ENCODE measurements at places on chromosomes 3 and 15. TPM values are rescaled to one million over a fixed set of nuclear protein-coding genes. Genes with fewer than 3 reads are reported as not detected.

EXD1 gene
- total RNA-seq, result not detected

DNA sequence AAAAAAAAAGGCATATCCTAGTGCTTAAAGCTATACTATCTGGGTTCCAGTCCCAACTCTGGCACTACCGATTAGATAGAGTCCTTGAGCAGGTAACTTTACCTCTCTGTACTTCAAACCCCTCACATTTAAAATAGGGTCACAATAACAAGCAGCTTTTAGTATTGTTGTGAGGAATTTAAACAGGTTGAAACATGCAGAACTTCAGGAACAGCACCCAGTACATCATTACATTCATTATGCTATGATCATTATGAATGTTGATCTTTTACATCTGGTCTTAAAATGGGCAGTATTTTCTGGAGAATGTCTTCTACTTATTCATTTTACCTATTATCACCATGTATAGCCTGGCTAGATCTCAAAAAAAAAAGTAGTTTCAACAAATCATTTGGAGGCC, 176.1 kb upstream of the CCDC54 start:
- DNase-seq, result no peak

GRCh38 chr3:109059264-109059663, 58.7 kb downstream of the MORC1 start:
- no peak for DNase-seq

SLC7A14 gene
- total RNA-seq, result 1.2 TPM

GRCh38 chr3:10206166-10206511, 41.4 kb downstream of the IRAK2 start:
- no peak for DNase-seq

DNA sequence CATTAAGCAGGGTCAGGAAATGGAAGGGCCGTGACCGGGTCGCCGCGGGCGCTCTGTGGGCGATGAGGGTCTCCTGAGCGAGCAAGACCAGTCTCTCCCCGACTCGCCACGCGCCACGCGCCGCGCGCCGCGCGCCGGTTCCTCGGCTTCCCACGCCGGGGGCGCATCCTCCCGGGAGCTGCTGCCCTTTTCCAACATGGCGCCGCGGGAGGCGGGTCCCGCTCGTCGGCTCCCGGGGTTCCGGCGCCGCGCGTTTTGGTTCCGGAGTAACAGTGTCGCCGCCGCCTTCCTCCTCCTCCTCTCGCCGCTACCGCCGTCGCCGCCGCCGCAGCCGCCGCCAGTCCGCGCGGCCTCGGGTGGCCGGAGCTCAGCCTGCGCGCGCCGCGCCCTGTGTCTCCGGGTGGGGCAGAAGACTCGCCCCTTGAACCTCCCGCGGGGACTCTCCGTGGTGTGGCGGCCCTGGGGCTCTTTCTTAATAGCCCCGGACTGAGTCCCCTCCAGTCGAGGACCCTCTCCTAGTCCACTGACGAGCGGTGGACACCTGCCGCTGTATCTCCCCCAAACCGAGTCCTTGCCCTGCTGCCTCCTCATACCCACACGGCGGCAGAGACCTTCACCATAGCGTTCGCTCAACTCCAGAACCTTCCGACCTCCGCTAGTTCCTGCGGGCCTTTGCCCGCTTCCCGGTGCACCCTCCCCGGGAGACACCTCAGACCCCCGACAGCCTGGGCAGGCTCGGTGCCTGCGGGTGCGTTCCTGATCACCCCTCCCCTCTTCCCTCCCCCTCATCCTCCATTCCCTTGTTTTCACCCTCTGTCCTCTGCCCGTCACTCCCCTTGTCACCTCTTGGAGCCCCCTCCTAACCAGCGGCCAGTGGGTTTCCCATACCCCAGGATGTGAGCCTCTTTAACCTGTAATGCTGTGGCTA, at the start of gene MAP2K5:
TSS of gene MAP2K5 (plus strand) at position 284 of the 928 bp plus-strand sequence. CDS start at position 917, 633 bp downstream.
- DNase-seq, result no peak

ADGRG7 gene
- not detected for total RNA-seq

DNA sequence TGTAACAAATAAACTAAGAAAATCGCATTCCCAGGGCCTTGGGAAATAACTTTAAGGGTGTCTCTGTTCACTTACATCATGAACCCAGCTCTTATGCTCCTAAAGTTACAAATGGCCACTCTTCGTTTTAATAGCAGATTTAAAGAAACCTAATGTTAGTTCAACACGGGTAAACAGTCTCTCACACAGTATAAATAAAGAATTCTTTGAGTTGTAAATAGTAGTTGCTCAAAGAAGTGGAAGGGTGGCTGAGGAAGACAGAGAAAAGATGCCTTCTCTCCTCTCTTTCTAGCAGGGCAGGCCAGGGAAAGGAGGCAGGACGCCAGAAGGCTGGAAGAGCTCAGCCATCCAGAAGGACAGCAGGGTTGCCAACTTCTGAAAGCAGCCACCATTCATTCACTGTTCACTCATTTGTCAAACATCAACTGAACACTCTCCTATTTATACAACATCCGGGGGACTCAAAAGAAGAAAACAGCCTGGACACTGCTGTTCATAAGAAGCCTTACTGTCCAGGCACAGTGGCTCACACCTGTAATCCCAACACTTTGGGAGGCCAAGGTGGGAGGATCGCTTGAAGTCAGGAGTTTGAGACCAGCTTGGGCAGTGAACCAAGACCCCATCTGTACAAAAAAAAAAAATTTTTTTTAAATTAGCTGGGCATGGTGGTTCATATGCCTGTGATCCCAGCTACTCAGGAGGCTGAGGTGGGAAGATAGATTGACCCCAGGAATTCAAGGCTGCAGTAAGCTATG, 47.3 kb downstream of the WWTR1 start:
- no peak for DNase-seq

LMOD3 gene
- not detected for total RNA-seq

TMEM212 gene
- not detected for total RNA-seq

- no peak for DNase-seq
These were observed 67.7 kb downstream of the INO80 start for GRCh38 chr15:41048397-41048796.

DNA sequence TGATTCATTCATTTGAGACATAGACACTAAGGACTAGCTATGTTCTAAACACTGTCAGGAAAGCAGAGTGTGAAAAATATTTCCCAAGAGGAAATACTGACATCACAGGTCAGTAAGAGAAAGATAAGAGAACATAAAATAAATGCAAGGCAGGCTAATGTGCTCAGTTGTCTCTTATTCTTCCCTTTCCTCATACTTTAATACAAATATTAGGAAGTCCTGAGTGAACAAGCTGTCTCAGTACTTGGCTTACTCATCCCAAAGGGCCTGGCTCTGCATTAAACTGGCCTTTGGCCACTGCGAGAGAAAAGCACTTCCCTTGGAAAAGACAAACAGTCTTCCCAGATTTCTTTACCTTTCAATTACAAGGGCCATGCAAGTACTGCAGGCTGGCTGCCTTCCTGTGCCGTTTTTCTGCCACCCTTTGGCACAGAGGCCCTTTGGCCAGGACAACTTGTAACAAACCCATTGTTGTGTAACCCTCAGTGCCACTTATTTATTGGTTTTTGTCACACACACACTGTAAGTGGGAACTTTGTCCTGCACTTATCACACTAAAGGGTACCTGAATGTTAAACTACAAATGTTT, 31.7 kb downstream of the EDC3 start:
- DNase-seq, result no peak

DNA sequence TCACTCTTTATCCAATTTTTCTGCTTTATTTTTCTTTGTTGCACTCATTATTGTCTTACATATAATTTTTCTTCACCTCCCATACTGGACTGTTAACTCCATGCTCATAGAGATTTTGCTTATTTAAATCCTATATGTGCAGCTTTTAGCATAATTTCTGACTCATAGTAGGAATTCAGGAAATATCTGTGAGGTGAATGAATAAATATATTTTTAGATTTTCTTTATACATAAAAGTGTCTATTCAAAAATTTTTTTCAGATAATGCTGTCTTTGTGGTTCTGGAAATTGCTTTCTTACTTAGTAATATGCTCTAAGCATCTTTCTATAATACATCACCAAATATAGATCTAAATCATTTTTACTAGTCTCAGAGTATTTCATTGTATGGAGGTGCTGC, 191.8 kb upstream of the SUCLG2 start:
- DNase-seq, result no peak

DNA sequence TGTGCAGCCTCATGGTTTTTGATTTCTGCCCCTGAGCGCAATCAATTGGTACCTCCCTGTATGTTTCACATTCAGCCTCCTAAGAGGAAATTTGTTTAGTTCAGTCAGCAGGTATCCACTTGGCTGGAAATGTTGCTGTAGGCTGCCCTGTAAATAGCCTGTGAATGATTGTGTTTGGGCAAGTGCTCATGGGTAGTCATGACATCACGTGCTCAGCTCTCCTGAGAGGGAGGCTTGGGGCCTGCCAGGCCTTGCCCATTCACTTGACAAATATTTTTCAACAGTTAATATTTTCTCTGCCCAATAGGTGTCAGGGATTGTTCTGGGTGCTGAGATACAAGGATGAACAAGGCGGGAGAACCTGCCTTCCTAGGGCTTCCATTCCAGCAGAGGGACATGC, 13.3 kb downstream of the HRH1 start:
- DNase-seq, result no peak

GRCh38 chr15:34292621-34293020, 45.0 kb downstream of the SLC12A6 start:
- DNase-seq, result no peak

DNA sequence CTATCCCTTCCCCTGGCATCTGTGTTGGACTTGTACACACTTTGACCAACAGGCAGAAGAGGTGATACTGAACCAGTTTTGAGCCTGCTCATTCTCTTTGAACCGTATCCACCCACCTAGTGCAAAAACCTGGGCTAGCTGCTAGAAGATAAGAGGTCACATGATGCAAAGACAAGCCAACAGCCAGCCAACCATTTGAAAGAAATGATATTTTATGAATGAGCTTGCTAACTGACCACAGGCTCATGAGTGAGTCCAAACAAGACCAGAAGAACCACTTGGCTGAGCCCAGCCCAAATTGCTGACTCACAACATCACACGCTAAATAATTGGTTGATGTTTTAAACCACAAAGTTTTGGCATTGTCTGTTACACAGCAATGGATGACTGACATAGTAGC, 74.0 kb upstream of the CTNNB1 start:
- no peak for DNase-seq

DNA sequence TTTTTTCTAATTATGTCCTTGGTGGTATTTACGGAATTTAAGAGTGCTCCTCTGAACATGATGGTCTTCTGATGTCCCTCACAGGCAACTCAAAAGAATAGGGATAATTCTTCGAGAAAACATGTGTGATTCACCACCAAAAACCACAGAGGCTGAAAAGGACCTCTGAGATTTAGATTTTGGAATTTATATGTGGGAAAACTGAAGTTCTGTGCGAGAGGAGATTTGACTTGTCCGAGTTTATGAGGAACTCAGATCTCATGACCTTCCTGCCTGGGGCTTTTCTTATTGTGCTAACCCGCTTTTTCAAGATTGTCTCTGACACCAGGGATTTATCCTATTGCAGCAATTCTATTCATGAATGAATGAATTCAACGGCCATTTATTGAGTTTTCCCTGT, 142.4 kb downstream of the FAM43A start:
- DNase-seq, result no peak

- no peak for DNase-seq
These were observed 56.5 kb downstream of the RPLP1 start for GRCh38 chr15:69509131-69509530.

GRCh38 chr15:23420806-23421575, 26.1 kb downstream of the GOLGA6L2 start:
- DNase-seq, result no peak

GRCh38 chr15:77508541-77509243, 88.0 kb downstream of the HMG20A start:
- no peak for DNase-seq

GRCh38 chr3:43865887-43866528, 175.3 kb downstream of the ABHD5 start:
- peak; percentile 75 for DNase-seq

DNA sequence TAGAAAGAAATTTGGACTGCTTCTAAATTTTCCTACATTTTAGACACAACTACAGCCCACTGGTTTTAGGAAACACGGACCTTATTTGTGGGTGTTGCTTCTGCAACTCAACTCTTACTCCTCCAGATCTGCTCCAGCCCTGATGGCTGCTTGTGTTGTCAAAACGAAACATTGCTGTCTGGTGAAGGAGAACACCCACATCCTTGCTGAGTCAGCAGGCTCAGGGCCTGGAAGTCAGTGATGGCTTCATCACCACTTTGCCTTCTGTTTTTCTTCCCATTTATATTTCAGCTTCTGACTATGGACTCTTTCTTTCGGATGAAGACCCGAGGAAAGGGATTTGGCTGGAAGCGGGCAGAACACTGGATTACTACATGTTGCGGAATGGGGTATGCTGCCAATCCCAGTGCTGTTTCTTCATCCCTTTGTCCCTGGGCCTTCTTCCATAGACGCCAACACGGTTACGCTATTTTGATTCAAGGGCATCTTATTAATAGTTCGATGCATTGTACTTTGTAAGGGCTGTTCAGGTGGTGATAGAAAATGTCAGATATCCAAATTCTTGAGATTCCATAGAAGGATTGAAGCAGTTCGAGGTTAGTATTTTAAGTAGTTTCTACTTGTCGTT, 392.6 kb upstream of the TPM1 start:
- DNase-seq, result no peak

DNA sequence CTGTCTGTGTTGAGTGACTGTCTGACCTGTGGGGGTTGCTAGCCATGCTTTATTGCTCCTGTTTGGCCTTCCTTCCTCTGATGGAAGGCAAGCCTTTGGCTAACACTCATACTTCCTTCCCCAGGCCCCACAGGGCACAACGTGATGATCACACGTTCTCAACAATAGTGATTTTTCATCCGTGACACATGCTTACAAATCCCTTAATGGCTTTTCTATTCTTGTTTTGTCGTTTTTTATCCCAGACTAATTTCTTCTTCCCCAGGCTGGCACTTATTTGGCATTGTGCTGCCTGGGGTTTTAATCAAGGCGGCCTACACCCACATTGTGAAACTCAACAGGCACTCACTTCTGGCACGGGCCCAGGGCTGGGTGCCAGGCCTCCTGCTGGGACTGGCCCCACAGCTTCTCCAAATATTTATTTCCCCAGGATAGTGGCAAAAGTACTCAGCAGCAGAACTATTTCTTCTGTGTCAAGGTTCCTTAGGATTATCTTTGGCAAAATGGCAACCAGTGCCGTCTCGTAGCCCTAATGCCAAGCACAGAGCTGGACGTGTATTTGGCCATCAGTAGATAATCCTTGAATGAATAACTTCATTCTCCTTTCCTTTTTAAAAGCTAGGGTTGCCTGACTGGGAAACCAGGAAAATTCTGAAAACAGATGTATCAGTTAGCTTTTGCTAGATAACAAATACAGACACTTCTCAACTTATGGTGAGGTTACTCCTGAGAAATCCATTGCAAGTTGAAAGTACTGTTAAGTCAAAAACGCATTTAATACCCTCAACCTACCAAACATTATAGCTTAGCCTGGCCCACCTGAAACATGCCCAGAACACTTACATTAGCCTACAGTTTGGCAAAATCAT, 30.6 kb downstream of the CMTM7 start:
- no peak for DNase-seq

DNA sequence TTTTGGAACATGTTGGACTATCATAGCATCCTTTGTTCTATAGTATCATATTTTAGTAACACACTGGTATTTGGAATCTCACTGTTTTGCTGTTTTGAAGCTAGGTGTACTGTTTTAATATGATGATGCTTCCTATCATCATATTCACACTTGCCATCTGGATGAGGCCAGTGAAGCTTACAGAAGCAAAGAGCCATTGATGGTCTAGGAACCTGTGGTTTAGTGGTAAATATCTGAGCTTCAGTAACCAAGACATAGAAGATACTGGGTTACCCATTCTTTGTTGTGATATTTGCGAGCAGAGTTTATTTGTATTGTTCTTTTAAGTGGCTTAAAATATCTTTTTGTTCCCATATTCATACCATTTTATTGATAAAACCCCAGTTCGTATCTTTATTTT, 304.1 kb downstream of the SATB1 start:
- DNase-seq, result no peak
